ENCODE measurements at places on chromosomes 2 and 18.
A peak's percentile ranks its signal among the peaks of the same experiment; 100 is the strongest.

DNA sequence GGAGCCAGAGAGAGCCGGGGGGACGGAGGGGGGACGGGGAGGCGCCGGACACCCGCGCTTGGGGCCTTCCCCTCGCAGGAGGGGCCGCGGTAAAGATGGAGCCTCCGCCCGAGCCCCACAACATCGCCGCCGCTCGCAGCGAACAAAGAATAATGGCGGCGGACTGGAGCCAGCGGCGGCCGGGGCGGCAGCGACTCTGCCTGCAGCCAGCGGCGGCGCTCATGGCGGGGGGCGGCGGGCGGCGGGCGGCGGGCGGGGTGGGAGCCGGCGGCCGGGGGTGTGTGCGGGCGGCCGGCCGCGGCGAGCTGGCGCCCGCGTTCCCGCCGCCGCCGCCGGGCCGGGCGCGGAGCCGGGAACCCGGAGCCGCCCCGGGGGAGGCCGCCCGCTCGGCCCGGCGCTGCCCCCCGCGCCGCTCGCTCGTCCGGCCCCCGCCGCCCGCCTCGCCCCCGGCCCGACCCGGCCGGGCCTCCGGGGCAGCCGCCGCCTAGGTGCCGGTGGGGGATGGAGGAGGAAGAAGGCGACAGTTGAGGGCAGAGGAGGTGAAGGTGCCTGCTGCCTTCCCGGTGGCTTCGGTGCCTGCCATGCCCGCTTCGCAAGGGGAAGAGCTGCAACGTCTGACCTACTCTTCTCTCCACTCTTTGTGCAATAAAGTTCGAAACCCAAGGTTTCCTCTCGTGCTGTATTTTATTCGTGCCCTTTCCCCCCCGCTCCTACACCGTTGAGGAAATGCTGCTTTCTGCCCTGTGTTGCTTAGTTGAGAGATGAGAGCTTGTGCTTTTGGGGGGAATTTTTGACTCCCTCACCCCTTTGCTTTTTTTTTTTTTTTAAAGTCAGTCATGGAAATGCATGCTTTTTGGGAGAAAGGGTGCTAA, 634 bp downstream of the CREB1 start:
- peak; percentile 70 for DNase-seq

- no peak for DNase-seq
Measured at GRCh38 chr2:172439911-172440310, 12.5 kb downstream of the ITGA6 start.

- no peak for DNase-seq
Measured at GRCh38 chr2:96111257-96111640, 5.1 kb downstream of the ADRA2B start.

- DNase-seq = no peak
Measured at GRCh38 chr2:240585681-240586197, 795 bp upstream of the CAPN10 start.

DNA sequence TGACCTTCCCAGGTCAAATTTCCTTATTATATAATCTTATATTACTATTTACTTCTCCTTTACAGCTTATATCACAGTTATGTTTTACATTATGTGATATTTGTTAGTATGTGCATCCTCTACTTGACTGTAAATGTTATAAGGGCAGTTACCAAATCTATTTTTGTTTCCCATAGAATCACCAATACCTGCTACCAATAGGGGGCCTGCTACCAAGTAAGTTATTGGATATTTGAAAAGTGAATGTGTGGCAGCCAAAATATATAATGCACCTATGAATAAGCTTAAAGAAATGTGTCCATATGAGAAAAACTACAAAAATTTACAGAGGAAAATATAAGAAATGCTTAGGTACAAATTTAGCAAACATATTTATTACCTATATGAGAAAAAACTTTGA, 23.9 kb upstream of the CTAGE1 start:
- DNase-seq = no peak

- no peak for DNase-seq
Measured at GRCh38 chr2:205754285-205754923, 72.1 kb downstream of the NRP2 start.

DNA sequence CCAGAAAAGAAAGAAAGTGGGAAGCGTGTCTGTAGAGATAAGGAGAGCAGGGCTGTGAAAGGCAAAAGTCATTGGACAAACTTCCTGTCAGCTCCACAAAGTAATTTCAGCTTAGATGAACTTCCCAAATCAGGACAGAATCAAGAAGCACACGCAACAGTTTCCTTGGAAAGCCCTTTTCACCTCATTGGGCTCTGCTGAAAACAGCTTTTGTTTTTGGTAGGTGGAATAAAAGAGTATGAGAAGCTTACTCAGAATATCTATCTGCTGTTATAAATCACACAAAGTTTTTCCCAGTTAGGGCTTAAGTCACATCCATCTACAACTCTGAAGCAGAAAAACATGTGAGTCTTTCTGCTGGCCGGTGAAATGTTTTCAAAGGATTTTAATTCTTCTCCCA, 42.4 kb upstream of the EFEMP1 start:
- DNase-seq = no peak

DNA sequence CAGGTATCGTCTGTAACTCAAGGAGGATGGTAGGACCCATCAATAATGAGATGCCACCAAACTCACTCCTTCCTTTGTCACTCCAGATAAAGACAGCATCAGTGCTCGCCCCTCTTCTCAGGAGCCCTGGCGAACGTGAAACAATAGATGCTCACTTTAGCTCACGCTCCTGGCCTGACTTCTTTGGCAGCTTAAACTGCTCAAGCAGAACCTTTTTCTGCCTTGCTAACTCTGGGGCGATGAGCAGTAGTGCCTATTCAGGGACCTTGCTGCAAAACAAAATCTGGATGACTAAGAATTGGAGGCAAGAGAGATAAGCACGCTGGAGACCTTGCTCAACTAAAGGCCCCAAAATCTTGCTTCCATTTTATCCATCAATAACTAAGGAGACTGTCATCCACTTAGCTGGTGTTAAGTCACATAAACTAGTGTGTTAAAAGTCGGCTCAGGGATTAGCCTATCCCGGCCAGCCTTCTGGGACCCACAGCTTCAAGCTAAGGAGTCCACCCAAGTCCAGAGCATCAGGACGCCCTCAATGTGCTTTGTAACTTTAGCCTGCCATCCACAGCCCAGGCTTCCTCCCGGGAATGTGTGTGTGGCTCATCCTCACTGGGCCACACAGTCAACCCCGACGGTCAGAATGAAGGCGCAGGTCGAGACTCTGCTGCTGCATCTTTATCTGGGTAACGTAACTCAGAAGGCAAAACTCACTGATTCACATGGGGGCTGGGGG, 38.9 kb downstream of the ZNF516 start:
- DNase-seq = no peak

Data from activated T-cell treated with anti-CD3 and anti-CD28 coated beads, Interleukin-2, amount 50 U/mL, for 1 hour (primary cell).